ENCODE measurements at places on chromosomes 7 and 10.

DNA sequence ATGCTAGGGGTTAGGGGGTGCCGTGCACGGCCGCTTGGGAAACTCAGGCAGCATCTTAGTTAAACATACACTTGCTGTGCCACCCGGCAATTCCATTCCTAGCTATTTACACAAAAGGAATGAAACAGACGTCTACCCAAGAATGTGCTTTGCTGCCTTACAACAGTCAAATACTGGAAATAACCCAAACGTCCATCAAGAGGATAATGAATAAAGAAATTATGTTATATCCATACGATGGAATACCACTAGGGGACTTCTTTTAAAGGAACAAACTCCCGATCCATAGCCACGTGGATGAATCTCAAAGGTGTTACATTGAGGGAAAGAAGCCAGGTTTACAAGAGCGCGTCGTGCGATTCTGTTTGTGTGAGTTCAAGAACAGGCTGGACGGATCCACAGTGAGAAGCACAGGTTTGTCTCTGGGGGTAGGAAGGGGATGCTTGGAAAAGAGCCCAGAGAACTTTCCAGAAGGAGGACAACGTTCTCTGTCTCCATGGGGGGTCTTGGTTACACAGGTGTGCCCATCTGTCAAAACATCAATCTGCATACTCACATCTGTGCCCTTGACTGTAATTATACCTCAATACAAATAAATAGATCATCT lies 41.8 kb downstream of the STK32C start:
- DNase-seq, result no peak

DNA sequence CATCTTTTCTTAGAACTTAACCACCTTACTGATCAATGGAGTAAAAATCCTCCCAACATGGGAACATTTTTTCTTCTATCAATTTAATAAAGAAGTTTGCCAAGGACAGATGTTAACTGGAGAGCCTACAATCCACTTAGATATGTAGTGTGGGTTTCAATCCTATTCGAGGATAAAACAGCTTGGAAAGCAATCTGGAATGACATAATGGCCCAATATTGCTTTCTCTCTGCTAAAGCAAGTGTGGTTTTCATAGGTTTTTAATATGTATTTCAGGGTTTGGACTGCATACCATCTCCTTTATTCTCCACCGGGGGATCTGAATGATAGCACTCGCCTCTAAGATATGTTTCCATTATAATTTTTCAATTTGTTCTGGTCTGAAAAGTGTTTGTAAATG lies 149.7 kb downstream of the PRPF18 start:
- no peak for DNase-seq

- no peak for DNase-seq
Measured at GRCh38 chr7:37429435-37429791, 19.3 kb downstream of the ELMO1 start.

DNA sequence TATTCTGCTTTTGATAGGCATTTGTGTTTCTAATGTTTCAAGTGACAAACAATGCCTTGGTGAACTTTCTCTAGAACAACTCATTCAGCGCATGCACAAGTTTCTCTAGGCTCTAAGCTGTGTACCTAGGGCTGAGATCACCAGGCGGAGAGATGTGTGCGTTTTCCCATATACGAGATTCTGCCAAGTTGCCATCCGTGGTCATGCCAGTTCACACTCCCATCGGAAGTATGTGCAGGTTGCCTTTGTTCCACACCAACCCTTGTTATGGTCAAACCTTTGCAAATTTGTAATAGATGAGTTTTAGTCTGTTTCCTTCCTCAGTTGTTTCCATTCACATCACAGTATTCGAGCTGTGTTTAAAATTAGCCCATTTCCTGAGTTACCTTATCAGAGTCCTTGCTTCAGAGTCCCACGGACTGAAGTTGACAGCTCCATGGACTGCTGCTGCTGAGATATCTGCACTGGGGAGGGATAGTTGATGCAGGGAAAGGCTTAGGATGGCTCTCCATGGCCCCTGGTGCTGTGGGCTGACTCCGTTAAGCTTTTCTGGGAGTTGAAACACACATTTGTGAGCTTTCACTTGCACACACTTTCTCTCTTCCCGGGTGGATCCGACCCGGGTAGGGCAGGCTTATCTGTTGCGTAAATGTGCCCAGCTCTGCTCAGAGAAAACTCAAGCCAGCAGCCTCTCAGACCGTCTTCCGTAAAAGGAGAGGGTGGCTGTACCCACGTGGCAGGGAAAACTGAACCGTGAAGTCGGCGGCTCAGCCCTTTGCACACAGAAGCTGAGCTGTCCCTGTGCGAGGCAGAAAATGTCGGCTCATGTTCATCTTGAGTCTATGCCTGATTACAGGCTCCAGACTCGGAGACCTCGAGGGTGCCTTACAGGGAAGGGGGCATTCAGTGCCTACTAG lies 49.4 kb downstream of the HK1 start:
- no peak for DNase-seq

GRCh38 chr7:72781631-72782030 lies 46.4 kb downstream of the TYW1B start:
- DNase-seq, result no peak

GRCh38 chr10:131862548-131862947 lies 38.3 kb upstream of the PPP2R2D start:
- DNase-seq, result no peak

DNA sequence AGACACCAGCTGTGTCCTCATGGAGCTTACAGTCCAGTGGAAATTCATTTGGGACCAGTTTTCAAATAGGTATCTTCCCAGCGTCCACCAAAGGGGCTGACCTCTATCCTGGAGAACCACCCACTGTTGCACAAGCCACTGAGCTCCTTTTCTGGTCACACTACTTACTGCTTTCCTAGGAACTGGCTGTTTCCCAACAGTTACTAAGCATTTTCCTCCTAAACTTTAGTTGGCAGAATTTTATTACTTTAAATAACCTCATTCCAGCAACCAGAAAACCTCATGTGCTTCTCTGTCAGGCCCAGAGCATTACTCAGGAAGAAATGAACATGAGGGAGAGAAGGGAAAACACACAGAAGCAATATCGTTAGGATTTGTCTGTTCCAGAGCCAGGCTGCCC lies 183.1 kb downstream of the GPAM start:
- no peak for DNase-seq

- no peak for DNase-seq
Measured at GRCh38 chr7:151984612-151985011, 28.4 kb downstream of the GALNTL5 start.

GRCh38 chr10:61325223-61325960 lies 127.8 kb downstream of the TMEM26 start:
- DNase-seq, result no peak

- peak; percentile 84 for DNase-seq
Measured at GRCh38 chr7:92178928-92179924, at the start of gene LRRD1. TSS of gene LRRD1 (minus strand) at chr7:92179142. CDS start at chr7:92165202, 13,940 bp downstream.

DNA sequence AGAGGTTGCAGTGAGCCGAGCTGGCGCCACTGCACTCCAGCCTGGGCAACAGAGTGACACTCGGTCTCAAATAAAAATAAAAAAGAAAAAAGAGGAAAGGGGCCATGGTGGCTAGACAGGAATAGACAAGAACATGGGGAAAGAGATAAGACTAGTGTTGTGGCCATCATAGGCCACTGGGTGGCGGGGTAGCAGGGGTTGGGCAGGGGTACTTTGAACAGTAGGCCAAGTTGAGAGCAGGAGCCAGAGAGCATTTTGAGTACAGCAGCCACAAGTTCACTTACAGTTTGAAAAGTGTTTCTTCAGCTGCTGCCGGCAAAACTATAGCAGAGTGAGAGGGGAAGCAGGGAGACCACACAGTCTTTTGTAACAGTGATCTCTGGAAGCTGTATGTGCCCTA lies 656.0 kb downstream of the CNTNAP2 start:
- no peak for DNase-seq

GRCh38 chr7:46202379-46202778 lies 281.3 kb upstream of the IGFBP3 start:
- no peak for DNase-seq

DNA sequence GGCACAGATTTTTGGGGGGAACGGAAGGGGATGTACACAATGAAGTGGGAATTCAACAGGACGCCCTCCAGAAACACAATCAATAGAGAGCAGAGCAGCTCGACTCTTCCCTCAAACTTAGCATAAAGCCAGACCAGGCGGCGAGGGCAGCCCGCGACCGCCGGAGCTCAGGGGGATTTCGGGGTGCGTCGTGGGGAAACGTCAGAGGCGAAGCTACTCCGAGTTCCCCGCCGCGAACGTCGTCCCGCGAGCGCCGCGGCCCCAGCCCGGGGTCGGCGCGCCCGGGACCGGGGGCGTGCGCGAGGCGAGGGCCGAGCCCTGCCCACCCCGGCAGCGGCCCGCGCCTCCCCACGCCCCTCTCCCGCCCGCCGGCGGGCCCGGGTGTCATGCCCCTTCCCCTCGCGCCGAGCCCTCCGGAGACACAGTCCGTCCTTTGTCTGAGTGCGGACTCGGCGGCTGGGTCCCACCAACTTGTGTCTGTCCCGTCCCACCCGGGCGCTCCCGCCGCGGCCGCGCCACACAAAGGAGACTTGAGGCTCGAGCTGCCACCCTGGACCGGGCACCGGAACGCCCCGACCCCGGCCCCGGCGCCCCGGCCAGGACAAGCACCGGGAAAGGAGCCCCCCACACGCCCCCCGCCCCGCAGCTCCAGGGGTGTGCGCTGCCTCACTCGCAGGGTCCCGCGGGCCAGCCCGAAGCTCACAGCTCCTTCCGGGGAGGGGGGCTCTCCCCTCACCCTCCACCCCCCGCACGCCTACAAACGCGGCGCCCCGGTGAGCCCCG lies 634 bp downstream of the EZH2 start:
- DNase-seq, result no peak

DNA sequence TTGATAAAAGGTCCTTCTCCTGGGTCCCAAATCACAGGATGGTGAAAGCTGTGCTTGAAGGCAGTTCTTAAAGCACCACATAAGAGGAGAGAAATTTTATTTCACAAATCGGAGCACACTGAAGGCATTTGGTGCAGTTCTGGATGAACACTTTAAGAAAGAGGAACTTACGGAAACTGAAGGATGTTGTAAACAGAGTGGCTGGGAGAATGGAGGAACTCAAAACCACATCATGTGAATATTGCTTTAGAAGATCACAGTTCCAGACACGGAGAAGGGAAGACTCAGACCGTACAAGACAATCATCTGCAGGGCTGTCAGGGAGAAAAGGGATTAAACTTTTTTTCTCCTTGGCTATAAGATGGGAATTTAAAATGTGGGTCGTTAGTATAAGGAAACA lies 9.0 kb upstream of the GPR141 start:
- no peak for DNase-seq

GRCh38 chr10:8071006-8071405 lies 16.5 kb downstream of the GATA3 start:
- DNase-seq, result no peak

DNA sequence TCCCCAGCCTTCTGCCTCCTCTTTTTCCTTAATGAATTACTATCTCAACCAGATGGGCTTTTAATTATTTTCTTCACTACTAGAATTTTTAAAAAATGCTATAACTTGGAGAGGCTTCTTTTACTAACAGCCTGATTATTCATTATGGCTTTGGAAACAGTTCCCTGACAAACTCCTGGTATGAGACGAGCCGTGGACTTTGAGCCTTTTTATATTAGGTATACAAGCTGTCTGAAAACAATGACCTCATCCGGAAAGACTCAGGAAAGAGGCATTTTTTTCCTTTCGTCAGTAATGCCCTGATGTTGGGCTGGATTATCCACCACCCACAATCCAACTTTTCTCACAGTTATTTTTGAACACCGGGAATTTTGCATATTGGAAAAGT lies 26.7 kb upstream of the ABLIM1 start:
- no peak for DNase-seq

GRCh38 chr7:12731214-12731656 lies 43.8 kb downstream of the ARL4A start:
- no peak for DNase-seq

- DNase-seq, result no peak
Measured at GRCh38 chr7:118845791-118846190, 621.3 kb downstream of the ANKRD7 start.

DNA sequence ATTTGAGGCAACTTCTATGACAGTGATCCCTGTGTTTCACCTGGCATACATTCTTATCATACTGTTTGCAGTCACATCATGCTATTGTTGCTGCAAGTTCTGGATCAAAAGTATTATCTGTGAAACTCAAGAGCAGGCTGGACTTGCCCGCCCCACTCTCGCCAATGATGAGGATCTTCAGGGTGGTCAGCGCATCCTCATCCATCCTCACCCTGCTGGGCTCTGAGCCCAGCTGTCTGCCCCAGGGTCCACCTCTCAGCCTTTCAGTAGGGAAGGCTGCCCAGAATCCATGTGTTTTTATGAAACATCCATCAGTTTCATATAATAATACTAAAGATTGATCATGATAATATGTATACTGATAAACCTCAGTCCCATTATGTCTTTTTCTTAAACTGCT lies 55.4 kb upstream of the KIF5B start:
- no peak for DNase-seq

- DNase-seq, result peak; percentile 16
Measured at GRCh38 chr10:84783386-84783785, 455.0 kb downstream of the CCSER2 start.

- DNase-seq, result no peak
Measured at GRCh38 chr10:132523561-132524442, 13.8 kb upstream of the INPP5A start.

DNA sequence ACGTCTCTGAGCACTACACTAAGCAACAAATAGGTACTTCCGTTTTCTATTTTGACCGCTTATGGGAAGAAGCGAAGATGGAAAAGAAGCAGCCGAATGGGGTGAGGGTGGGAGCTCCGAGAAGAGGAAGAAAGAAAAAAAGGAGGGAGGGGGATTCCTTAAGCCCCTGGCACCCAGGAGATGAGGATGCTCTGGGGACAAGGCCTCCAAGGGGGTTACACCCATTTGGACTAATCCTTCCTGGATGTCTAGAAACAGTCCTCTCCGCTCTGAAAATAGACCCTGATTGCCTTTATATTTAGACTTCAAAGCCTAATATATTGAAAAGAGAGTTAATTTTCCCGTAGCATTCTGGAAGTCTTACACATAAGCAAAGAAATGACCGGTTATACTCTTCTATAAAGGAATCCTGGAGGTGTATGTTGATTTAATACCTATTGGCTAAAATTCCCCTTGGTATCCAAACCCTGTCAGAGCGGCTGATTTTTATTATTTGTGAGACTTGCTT lies 676 bp upstream of the HTR7 start:
- no peak for DNase-seq

- DNase-seq, result no peak
Measured at GRCh38 chr7:23347682-23348180, 48.6 kb downstream of the MALSU1 start.

- DNase-seq, result peak; percentile 81
Measured at GRCh38 chr7:98922392-98923187, 44.3 kb downstream of the TRRAP start.

- no peak for DNase-seq
Measured at GRCh38 chr7:1940863-1941262, 270.8 kb downstream of the ELFN1 start.

All from SHP77 treated with DMSO at 0.1 percent for 48 hours (cell line).